Stimulated activated CD4-positive, alpha-beta T cell treated with anti-CD3 and anti-CD28 coated beads, Interleukin-15, amount 100 ng/mL, for 24 hours (primary cell): ENCODE measurements at places on chromosomes 16 and 17.

- no peak for DNase-seq
Measured at GRCh38 chr17:73827627-73828291, 183.5 kb upstream of the SDK2 start.

DNA sequence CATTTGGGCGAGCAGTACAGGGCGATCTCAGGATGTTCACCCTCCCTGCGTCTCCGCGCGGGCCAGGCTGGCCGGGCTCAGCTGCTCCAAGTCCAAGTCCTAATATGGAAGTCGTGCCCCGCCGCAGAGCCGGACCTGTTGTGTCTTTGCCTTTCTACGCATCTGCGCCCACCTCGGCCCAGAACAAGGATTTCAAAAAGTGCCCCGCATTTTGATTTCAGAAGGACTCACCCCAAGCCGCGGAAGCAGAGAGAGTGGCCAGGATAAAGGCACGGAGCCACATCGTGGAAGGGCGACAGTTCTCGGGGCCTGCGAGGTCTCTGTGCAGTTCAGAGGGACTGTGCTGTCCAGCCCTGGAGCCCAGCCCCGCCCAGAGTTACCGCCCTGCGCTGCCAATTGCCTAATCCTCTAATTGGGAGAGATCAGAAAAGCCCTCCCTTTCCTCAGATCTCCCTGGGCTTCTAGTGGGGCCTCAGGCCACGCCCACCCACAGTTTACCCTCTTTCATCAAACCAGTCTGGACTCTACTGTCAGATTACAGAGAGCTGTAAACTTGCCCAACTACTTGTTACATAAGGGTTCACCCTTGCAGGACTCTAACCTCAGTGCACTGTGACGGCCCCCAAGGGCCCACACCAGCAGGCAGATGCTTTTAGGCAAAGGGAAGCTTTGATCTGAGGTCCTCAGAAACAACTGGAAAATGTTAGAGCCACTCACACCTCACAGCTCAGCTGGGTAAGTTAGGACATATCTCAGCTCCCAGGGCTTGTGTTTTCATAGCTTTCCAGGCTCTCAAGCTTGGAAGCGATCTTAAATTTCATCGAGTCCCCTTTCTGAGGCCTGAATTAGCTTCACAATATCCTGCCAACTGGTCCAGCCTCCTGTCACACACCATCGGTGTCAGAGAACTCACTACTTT, at the start of gene CES1:
CES1 (minus strand) TSS at position 324 of the 919 bp plus-strand sequence; CDS start at position 283, 41 bp downstream.
- no peak for DNase-seq

DNA sequence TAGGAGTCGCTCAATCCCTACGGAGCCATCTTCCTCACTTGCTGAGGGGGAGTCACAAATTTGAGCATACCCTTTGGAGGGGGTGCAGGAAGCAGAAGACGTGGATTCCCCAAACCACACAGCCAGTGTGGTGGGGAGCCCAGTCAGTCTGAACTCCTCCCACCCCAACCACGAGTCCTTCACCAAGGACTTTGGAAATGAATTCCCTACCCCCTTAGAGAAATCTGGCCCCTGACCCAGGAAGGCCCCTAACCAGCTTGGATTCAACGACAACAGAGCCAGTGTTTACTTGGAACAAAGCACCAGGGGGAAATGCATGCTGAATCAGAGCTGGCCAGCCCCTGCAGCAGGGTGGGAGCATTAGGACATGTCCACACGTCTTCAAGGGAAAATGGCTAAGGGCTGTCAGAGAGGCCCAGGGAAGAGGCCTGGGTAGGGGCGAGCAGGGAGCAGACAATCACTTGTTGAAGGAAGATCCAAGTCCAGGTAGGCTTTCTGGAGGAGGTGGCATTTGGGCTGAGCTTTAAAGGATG, 5.5 kb upstream of the TMEM92 start:
- no peak for DNase-seq

DNA sequence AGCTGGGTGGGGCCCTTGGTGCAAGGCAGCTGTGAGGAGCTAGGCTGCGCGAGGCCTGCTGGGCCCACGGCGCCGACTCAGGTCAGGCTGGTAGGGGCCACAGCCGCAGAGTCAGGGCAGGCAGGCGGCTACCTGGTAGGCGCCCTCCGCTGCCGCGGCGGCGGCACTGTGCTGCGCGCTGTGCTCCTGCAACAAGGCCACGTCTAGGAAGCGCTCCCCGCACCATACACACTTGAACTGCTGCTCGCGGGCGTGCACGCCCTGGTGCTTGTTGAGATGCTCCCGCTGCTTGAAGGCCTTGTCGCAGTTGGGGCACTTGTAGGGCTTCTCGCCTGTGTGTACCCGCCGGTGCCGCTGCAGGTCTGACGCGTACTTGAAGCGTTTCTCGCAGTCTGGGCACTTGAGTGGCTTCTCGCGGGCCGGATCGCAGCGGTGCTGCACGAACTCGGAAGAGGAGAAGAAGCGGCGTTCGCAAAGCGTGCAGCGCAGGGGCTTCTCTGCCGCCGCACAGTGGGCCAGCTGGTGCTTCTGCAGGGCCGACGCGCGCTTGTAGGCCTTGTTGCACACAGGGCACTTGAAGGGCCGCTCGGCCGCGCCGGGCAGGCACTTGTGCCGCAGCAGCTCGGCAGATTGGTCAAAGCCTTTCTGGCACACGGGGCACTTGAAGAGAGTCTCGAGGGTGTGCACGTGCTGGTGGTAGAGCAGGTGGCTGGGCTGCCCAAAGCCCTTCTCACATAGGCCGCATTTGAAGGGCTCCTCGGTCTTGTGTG, 3.9 kb downstream of the ZNF319 start:
- no peak for DNase-seq

DNA sequence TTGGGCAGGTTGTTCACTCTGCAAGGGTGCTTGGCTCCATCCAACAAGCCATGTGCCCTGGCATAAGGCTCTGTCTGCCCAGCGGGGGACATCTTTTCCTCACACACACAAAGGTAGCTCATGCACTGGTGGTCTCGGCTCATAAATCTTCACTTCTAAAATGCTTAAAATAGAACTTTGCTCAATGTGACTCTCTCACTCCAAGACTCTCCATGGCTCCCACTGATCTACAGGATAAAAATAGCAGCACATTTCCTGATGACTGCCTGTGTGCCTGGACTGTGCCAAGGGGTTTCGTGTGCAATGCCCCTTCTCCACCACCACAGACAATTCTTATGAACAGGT, 15.1 kb upstream of the CIBAR2 start:
- DNase-seq = no peak
